ENCODE measurements at places on chromosomes 5 and 9.

GRCh38 chr9:86821006-86821845 is 126.1 kb downstream of the GAS1 start:
- DNase-seq = peak; percentile 17

GRCh38 chr5:67010684-67011409 is 185.8 kb downstream of the CD180 start:
- DNase-seq = peak; percentile 58

GRCh38 chr9:123864251-123864650 is 65.7 kb downstream of the DENND1A start:
- no peak for DNase-seq

DNA sequence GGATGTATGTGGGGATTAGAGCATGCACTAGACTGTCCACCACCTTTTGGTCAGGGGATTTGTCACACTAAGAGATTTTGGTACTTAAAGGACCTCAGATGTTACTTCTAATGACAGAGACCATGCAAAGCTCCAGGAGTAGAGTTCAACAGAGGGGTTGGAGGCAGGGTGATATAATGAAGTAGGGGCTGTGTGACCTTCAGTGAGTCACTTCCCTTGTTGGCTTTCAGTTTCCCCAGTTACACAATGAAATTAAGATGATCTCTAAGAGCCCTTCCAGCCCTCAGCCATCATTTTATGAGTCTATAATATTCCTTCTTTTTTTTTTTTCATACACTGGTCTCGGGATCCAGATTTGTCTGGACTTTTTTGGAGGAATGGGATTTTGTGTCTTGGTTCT is 26.8 kb downstream of the GLRA1 start:
- DNase-seq = peak; percentile 6

GRCh38 chr5:142375944-142376411 is 51.2 kb upstream of the SPRY4 start:
- DNase-seq = no peak

DNA sequence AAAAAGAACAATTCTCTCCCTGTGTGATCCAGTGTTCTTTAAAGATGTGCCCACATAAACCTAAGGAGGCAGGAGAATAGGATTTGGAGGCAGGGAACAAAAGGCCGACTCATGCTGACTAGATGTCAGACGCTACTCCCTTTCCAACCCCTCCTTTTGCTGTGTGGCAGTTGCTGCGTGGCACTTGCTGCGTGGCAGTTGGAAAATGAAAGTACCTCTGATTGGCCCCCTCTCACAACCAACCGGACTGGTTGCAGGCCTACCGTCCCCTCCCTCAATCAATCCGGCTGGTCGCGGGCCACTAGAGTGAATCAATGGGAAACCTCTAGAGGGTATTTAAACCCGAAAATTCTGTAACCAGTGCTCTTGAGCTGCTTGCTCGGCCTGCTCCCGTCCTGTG is 551.0 kb downstream of the KIF4B start:
- DNase-seq = no peak

DNA sequence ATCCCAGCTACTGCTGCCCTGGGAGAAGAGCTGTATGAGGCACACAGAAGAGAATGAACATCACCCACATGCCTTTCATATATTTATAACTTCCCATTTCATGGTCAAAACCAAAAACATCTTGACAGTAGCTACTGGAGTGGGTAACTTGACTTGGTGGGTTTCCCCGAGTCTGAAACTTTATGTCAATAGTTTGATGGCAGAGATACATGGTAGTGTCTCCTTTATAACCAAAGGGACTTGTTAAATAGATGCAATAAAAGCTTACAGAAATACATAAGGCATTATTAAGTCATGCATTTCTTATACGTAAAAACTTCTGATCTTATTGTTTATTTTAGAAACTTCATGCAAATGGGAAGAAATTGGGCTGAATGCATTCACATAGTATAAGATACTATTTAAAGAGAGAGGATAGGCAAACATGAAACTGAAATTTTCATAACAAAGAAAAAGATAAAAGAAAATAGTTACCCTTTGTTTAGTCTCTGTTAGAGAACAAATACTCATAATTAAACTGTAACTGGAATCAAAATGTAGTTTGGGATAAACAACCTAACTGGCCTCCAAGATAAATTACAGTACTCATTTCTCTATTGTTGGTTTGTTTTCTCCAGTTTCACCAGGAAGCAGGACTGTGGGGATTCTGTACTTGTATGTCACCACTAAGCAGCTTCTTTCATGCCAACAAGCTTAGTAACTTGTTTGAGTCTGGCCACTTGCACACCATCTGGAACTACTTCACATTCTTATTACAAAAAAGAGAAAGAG is 459.3 kb upstream of the MEF2C start:
- DNase-seq = peak; percentile 71

DNA sequence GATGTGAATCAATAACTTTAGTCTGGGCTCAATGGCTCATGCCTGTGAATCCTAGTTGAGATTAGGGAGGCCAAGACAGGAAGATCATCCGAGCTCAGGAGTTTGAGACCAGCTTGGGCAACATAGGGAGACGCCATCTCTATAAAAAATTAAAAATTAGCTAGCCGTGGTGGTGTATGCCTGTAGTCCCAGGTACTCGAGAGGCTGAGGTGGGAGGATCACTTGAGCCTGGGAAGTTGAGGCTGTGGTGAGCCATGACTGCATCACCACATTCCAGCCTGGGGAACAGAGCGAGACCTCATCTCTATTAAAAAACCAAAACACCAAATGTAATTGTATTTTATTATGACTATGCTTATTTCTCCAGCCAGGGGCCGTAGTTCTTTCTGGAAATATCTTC is 69.6 kb upstream of the NR5A1 start:
- peak; percentile 32 for DNase-seq

DNA sequence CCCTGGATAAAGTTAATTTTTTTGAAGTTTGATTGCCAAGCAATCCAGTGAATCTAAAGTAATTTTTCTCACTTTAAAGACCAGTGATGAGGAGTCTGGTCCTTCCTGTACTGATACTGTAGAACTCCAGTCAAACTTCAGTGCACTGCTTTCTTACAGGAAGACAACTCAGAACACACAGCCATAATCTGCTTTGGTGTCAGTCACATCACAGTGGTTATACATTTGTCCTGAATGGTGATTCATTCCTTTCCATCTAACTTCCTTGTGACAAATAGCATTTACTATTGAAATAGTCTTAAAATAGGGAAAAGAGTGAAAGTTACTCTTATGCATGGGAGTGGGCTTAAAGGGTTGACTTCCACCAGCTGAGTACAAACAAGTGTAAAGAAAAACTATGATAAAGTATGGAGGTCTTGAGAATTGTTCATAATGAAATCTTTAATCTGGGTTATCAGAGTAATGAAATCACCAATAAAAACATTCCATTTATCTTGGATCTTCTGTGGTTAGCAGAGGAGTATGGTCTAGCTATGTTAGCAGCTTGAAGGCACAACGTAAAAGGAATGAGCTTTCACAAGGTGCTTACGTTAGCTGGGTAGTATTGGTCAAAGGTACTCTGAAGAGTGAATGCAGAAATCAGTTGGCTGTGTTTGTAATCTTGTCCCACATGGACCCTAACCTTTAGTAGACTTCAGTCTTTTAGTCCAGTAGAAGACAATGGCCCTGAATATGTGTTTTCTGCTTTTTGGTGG is 41.5 kb downstream of the DCP2 start:
- DNase-seq = peak; percentile 29

DNA sequence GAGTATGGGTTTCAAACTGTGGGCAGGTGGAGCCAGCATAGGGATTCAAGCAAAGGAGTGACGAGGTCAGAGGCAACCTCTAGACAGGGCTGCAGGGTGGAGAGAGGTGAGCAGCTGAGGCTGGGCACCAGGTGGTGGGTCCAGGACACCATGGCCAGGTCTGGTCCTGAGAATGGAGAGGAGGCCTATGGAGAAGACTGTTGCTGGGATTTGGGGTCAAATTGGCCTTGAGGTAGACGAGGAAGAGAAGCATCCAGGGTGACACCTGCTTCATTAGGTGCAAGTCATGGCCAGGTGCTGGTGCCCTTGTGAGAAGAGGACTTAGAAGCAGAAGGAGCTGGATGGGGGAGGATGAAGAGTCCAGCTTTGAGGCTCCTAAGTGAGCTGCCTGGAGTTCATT is 99.6 kb downstream of the NSG2 start:
- no peak for DNase-seq

GRCh38 chr9:134502809-134503211 is 138.8 kb upstream of the COL5A1 start:
- peak; percentile 99 for DNase-seq

DNA sequence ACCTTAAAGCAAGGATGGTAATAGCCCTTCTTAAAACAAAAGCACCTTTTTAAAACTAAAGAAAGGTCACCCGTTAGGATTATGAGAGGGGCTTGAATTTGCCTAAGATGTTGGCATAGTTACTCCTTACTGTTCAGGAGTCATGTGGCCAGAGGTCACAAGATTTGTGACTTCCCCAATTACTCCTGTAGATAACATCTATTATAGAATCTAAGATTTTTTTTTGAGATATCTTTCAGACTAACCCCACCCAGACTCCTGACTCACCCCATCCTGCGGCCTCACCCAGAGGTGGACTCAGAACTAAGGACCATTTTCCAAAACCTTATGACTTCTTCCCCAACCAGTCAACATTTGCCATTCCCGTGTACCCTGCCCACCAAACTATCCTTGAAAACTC is 2.4 kb downstream of the CD180 start:
- DNase-seq = no peak

GRCh38 chr5:157476702-157477408 is 16.8 kb downstream of the NIPAL4 start:
- DNase-seq = peak; percentile 81

DNA sequence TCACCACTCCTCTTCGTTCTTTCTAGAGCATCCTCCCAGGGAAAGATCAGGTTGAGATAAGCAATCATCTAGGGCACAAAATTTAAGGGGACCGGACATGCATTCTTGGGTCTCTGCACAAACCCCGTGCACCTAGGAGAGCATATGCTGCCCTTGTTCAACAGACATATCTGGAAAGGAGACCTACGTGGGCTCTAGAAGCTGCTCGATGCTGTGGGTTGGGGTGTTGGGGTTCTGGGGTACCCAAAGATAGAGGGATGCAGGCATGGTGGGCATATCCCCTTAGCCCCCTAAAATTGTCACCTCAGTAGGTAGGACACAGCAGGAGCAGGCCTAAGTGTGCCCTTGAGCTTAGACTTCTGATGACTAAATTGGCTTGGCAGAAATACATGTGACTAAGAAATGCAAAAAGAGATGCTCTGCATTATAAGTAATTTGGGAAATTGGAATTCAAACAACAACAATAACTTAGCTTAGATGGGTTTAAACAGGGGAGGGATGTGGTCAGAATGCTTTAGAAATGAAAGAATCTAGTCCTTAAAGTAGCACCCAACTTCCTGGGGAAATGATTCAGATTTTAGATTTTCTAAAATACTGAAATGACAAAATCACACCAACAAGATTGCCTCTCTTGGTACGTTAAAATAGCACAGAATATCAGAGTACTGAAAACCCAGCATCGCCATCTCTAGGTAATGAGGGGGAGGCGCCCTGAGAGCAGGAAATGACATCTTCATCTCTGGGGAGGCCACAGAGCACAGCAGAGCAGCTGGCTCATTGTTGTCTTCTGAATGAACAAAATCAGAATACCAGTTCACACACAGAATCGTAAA is 172.3 kb downstream of the GNA14 start:
- DNase-seq = peak; percentile 83

GRCh38 chr5:31232273-31232888 is 38.9 kb downstream of the CDH6 start:
- DNase-seq = peak; percentile 64

DNA sequence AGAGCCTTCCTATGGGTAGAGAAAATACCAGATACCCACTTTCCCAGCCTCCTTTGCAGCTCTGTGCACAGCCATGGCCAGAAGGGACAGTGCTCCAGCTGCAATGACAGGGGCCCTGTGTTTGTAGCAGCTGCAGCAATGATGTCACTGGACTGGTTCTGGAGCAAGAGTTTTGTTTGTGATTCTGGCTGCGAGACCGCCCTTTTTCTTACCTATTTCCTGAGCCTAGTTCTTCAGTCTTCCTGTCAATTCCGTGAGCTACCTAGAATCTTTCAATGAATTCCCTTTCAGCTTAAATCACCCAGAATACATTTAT is 10.0 kb upstream of the BOD1 start:
- DNase-seq = no peak

DNA sequence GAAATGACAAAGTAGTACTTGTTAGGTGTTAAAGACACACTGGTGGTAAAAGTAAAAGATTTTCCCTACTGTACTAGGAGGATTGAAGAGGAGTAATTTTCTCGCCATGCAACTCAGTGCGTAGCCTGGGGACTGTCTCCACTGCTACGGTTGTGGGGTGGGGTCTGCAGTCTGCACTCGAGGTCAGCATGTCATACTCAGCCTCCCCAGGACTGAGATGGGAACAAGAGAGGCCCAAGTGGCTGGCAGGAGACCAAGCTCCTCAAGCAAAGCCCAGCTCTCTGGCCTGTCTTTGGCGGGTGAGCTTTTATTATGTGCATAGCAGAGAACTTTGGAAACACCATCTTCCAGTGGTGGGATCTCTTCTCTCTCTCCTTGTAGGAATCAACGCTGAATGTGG is 10.4 kb downstream of the NHP2 start:
- DNase-seq = no peak

DNA sequence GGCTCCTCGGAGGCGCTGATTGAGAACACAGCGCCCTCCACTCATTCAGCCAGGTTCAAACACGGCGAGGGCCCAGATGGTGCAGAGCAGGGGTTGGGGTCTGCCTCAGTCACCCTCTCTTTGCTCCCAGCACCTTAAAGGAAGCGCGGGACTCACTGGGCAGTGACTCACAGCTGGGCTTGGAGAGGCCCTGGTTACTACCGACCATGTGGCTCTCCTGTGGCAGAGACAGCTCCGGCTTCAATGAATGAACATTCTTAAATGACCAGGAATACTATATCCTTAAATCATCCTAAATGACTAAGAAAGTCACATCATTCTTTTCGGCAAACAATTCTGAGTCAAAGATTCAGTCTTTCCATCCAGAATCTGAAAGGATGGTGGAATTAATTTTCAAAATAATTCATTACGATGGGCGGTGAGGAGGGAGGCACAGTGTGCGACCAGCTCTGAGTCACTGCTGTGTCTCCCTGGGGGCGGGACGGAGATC is 1.6 kb upstream of the INPP5E start:
- DNase-seq = peak; percentile 15

- no peak for DNase-seq
These were observed 65.1 kb downstream of the WWC1 start for GRCh38 chr5:168356592-168356991.

DNA sequence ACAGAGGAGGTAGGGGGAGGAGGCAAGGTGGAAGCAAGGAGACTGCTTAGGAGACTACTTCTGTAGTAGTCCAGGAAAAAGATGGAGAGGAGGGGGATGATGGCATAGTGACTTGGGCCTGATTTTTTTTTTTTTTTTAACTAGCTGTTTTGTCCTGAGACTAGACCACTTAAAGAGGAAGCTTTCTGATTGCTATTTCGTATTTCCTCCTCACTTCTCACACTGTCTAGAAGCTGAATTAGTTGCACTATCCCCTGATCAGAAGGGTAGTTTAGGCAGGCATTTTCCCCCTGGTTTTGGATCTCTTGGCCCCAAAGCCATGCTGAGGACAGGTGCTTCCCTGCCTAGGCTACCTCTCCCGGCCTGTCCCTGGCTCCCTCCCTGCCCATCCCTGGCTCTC is 14.9 kb downstream of the LARP1 start:
- DNase-seq = no peak

GRCh38 chr9:126860757-126861466 is 473 bp downstream of the ZBTB34 start:
- DNase-seq = peak; percentile 30

GRCh38 chr9:96383165-96383942 is at the start of gene SLC35D2:
Gene SLC35D2, minus strand, starts transcription at chr9:96383711. Its CDS starts 77 bp downstream, at chr9:96383634.
- DNase-seq = peak; percentile 74
